ENCODE measurements at places on chromosomes 1 and 21.

DNA sequence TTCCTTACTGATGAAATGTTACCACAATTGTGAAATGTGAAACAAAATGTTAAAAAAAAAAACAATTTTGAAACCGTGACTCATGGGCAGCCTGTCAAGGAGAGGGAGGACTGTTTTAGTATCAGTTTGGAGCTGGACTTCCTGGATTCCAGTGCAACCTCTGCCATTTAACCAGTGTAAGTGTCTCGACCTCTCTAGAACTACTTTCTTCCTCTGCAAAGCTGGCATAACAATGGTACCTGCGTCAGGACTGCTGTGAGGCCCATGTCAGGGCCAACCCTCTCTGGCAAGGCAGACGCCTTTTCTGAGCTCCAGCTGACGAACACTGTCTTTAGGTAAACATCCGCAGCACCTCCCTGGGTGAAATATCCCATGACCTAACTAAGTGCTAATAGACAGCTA, 20.9 kb downstream of the URB1 start:
- peak; percentile 49 for ATAC-seq

- no peak for ATAC-seq
These were observed 252.6 kb downstream of the LTN1 start for GRCh38 chr21:28740125-28740524.

DNA sequence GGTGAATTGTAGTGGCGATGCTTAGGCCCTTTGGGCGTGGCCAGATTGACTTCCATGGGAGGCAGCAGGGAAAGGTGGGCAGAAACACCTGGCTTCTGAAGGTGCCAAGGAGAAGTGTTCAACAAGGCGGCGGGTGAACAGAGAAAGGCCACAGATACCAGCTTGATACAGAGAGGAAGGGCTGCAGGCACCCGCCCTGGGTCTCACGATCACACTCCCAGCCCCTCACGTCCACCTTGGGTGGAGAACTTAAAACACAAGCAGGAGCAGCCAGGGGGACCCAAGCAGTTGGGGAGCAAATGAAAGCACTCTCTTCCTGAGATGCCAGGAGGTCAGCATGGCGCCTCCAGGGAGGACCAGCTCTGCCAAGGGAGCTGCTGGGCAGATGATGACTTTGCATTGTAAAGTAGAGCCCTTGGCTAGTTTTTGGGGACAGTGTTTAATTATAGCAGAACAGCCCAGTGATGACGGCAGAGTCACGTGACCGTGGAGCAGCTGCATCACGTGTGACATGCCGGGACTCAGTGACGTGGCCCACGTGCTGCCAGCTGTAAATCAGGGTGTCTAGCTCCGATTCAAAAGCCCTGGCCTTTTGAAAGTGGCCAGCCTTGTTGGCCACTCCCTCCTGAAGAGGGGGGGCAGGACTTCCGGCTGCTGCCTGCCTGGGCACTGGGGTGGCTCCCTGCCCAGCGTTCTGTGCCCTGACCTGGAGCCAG, 19.0 kb downstream of the SLC37A1 start:
- ATAC-seq = no peak

GRCh38 chr1:185267701-185268100, 49.3 kb downstream of the IVNS1ABP start:
- no peak for ATAC-seq

DNA sequence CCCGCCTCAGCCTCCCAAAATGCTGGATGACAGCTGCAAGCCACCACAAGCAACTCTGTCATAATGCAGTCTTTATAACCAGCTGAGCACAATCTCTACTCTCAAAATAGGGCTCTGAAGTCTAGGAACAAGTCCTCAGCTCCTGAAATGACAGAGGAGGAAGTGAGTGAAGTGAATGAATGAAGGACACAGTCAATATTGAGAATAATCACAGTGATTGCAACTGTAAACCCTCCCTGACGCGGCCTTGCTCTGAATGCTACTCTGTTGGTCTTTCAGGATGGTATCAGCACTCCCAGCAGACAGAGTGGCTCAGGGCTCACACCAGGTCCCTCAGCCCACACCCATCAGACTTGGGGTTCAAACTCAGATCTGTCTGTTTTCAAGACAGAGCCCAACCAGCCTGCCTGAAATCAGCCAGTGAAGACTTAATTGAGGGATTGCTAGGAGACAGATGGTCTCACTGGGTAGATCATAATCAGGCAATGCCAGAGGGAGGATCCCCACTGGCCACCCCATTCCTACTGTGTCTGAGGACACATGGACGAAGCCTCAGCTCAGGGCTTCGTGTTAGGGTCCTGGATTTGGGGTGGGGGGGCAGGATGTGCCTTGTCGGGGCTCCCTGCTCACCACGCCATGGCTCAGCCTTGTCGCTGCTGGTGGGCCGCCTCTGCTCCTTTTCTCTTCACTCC, 20.9 kb downstream of the RNF187 start:
- ATAC-seq = no peak

- ATAC-seq = peak; percentile 76
These were observed 19.9 kb upstream of the PPP1R15B start for GRCh38 chr1:204431310-204432184.

Measured in activated CD4-positive, CD25-positive, alpha-beta regulatory T cell treated with anti-CD3 and anti-CD28 coated beads, Interleukin-2, amount 50 U/mL, for 24 hours (primary cell).